Testis (tissue), 5 donors: ENCODE measurements at places on chromosomes 2 and 18. TPM values are rescaled to one million over a fixed set of nuclear protein-coding genes. Genes with fewer than 3 reads are reported as not detected.

GRCh38 chr2:84956334-84957297 lies 14.3 kb upstream of the KCMF1 start:
- no peak for DNase-seq

DNA sequence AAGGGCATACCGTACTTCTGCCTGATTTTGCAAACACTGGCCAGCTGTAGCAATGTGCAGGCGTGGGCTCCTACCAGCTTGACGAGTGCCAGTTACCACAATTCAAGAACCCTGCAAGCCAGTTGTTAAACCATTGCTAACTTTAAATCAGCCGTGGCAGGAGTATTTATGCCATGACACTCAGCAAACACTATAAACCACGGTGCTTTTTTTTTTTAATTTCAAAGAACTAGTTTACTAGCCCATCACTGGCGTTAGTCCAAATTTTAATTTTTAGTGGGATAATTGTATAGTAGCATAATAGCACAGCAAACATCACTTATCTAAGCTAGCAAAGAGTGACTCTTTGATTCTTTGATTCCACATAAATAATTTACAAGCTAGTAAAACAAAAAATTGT lies 111.1 kb downstream of the COL4A4 start:
- no peak for DNase-seq

DNA sequence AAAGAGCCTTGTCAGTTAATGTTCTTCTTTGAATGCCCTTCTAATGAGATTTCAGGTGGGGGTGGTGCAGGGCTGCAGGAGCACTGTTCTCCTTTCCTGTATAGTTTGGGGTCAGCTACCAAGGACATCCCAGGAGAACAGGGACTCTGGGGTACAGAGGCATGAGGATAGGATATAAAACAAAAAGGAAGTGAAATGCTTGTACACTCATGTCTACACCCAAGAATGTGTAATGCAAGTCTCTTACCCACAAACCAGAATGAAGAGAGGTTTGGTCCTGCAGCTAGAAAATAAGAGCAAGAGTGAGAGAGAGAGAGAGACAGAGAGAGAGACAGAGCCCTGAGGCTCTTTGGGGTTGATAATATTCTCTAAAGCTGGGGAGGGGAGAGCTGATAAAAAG lies 151.8 kb upstream of the KCTD1 start:
- no peak for DNase-seq

Gene ESCO1
- total RNA-seq: 43.0 TPM

GRCh38 chr2:97732436-97733340 lies 19.3 kb downstream of the ZAP70 start:
- no peak for DNase-seq

GRCh38 chr2:144431392-144431783 lies 88.5 kb downstream of the ZEB2 start:
- no peak for DNase-seq

DNA sequence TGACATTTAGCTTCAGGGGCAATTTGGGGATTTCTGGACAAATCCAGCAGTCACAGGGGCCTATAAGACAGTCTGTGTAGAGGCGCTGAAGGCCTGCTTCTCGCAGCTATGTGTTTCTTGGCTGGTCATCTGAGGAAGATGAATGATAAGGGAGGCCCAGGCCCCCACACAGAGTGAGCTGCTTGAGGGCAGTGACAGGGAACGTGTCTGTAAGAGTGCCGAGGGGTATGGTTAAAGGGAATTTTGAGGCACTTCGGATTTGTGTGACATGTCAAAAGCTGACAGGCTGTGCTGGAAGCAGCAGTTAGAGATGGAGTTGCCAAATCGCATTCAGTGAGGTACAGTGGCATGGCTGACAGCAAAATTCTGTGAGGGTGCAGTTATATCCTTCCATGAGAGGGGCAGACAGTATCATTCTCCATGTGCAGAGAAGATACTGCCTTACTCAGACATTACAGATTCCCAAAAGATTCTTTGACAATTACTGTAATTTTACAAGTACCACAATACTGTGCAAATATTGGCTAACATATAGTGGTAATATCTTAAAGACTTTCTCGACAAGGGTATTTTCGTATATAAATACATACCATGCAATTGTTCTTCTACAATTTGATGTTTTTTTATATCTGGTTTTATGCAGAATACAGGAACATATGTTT lies 74.0 kb downstream of the CERS6 start:
- DNase-seq: no peak

DNA sequence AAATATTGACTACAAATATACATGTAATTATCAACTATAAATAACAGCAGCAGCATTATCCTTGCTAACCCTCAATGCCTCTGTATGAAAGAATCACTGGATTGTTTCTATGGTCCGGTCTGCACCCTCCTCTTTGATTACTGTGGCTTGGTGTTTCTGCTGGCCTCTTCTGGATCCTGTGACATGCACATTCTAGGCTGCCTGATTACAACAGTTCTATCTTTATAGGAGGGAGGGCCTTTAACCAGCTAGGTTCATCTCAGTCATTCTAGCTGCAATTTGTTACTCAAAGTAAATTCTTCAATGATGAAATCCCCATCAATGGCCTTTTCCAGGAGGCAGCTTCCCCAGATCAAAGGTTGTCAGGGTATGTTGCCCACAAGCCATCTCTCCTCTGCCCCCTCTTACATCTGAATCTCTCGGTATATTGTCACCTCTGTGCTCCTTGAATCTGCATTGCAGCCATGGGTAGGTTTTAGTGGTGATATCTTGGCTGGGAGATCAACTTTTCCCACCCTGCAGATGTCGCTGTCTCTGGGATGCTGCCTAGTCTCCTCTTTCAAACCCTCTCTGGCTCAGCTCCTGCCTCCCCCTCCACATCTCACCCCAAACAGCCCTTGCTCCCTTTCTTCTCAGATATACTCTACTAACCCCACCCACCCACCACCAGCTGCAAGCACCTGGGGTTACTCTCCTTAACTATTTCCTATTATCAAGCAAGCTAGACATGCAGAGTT lies 106.2 kb upstream of the BZW1 start:
- DNase-seq: no peak
